Activated CD8-positive, alpha-beta memory T cell treated with anti-CD3 and anti-CD28 coated beads for 1 hour (primary cell): ENCODE measurements at places on chromosomes 2 and 18.

GRCh38 chr2:152622219-152622618, 95.0 kb downstream of the PRPF40A start:
- DNase-seq = no peak

- DNase-seq = no peak
Observed at GRCh38 chr2:73283545-73284295, 558 bp downstream of the FBXO41 start.

DNA sequence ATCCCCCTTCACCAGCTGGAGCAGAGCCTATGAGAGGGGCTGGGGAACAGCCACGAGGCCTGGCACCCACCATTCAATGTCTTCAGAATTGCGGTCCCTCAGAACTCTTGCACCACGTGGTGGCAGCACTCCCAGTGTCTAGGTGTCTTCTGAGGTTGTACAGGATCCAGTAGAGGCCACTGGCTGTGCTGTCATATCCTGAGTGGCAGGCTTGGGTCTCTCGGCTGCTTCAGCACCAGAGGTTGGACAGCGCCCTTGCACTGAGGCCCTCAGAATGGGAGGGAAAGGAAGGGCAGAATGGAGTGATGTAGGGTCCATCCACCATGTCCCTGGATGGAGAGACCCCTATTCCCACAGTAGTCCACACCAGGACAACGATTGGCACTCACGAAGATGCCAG, 112.0 kb upstream of the TEKT4 start:
- no peak for DNase-seq

DNA sequence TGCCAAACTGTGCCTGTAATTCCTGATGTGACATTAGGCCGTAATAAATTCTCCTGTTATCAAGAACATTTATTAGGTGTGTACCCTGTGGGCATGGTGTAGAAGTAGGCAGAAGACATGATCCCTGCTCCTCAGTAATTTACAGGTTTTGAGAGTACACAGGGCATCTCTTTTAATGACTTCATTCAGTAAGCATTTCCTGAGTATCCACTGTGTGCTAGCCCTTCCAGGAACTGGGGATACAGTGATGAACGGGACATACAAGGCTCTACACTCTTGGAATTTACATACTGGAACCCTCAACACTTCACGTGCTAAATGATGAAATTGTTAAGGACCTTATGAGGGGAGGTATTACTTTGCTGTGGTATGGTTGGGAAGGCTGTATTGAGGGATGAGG, 30.2 kb downstream of the DIS3L2 start:
- DNase-seq = no peak

GRCh38 chr2:64738026-64738425, 84.3 kb upstream of the SERTAD2 start:
- DNase-seq = no peak

DNA sequence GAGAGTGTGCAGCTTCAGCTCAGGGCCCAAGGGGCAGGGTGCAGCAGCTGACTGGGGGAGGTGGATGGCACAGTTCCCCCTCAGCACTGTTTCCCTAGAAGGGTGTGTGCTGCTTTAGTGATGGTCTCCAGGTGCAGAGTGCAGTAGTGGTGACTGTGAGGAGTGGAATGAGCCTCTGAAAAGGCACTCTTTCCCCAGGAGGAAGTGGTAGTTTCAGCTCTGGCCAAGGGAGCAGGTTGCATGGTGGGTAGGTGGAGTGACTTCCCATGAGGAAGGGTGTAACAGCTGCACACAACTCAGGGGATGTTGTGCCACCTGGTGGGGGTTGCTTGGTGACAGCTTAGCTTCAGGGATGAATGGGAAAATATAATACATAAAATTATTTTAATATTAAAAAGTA, 251.5 kb upstream of the NXPH2 start:
- no peak for DNase-seq

- peak; percentile 24 for DNase-seq
Observed at GRCh38 chr2:96265349-96265839, 403 bp downstream of the TMEM127 start.

DNA sequence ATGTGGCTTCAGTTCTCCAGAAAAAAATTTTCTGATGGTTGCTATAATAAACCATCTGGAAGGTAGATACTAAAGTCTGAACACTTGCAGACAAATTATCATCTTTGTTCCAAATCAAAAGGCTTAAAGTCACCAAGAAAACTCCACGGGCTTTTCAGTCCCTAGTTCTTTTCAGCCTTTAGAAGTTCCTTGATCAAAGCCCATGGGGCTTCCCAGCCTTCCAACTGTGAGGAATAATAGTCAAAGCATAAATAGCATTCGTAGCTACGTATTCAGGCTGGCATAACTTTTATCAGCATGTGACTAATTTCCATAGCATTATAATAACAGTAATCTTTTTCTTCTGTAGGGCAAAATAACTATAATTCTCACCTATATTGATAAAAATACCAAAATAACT, 13.9 kb downstream of the SCG2 start:
- DNase-seq = no peak

- no peak for DNase-seq
Observed at GRCh38 chr2:188664951-188665595, 309.1 kb upstream of the COL3A1 start.

DNA sequence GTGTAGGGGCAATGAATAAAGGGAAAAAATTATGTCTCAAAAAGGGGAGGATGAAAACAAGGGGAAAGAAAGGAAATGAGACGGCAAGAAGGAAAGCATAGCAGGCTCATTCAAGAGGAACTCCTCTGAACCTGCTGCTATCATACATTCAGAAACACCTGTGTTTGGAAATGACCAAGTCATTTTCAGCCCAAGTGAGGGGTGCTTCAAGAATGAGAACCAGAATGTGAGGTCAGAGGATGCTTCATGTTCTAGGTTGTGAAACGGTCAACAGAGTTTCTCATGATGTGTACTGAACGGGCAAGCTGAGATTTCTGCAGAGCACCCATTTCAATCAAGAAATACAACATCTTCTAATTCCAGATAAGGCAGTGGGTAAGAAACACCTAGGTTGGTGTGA, 1367.2 kb upstream of the CELF4 start:
- DNase-seq = no peak

GRCh38 chr2:206641226-206641625, 1.1 kb upstream of the FAM237A start:
- DNase-seq = no peak

- DNase-seq = no peak
Observed at GRCh38 chr2:69936906-69937305, 22.0 kb downstream of the MXD1 start.

- peak; percentile 60 for DNase-seq
Observed at GRCh38 chr2:37324536-37324785, 172 bp downstream of the PRKD3 start.

DNA sequence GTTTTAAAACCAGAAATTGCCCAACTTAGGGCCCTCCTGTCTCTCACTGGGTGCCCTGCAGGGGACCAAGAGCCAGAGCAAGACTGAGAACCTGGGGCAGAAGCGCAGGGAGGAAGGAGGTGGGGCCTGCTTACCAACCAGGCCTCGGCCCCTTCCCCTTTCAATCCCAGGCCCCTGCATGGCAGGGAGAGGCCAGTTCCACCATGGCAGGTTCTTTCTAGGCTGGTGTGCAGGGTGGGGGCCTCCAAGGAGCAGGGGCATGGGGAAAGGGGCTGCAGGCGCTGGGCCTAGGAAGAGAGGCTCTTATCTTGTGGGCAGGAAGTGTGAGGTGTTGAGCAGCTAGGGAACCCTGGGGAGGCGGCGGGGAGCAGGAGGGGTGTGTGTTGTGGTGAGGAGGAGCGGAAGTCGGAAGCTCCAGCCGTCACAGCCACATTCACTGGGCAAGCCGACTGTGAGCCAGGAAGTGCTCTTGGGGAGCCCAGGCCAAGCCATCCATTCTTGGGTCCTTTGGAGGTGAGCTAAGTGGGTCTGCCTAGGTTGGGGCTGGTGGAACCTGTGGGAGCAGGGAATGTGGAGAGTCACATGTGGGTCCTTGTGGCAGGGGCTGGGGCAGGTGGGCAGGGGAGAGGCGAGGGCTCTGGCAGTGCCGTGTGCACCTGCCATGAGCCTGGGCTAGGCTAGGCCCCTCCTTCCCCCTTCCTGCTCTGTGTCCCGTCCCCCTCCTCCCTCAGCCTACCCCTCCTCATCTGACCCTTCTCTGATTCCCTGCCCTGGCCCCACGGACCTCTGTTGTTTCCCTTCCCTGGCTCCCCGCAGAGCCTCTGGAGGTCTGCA, at the start of gene PSD4:
Gene PSD4, plus strand, starts transcription at position 430 of the 834 bp plus-strand sequence. CDS start 8,486 bp downstream, outside the sequence.
- DNase-seq = peak; percentile 73

DNA sequence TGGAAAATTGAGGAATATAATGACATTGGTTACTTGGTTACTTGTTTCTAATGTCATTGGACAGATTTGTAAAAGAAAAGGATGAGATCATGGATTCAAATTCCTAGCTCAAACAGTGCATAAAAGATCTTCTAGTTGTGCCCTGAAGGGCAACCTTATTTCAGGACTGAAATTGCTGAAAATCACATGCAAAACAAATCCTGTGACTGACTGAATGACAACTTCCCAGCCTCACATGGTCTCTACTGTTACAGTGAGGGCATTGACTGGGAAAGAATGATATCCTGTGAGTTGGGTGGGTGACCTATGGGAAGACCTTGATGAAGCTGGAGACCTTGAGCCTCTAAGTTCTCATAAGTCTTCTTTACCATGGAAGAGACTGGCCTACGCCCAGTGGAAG, 90.4 kb upstream of the HAAO start:
- DNase-seq = no peak

DNA sequence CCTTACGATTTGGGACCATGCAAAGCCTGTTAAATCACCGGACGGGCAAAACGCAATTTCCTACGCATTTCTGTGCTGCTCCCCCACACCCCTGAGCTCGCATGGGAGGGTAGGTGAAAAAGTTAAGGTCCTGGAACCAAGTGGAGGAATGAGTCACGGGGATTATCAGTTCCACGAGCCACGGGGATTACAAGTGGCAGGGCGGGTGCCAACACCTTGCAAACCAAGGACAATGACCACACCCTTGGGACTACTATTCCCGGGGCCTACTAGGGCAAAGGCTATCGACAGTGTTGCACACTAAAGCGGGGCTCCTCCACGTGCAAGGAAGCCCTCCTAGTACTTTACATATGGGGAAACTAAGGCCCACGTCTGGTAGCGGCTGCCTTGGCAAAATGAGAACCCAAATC, 447 bp downstream of the RETSAT start:
- DNase-seq = no peak

DNA sequence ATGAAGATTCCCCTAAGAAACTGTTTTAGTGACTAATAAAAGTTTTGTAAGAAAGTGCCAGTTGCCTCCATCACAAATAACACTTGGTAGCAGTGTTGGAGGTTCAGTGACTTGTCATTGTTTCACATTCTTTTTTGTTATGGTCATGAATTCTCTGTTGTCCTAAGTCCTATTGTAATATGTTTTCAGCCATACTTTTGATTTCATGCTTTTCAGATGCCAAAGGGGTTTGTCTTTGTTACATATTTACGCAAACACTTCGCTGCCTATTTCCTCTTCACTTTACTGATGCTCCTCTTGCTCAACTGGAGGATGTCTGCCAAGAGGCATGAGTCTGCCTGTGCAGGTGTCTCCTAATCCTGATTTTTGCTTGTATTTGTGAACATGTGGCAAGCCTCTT, 66.6 kb downstream of the PHLPP1 start:
- no peak for DNase-seq

GRCh38 chr2:54267577-54267976, 11.5 kb upstream of the TSPYL6 start:
- no peak for DNase-seq

- no peak for DNase-seq
Observed at GRCh38 chr2:171668183-171668582, 19.1 kb upstream of the DYNC1I2 start.

DNA sequence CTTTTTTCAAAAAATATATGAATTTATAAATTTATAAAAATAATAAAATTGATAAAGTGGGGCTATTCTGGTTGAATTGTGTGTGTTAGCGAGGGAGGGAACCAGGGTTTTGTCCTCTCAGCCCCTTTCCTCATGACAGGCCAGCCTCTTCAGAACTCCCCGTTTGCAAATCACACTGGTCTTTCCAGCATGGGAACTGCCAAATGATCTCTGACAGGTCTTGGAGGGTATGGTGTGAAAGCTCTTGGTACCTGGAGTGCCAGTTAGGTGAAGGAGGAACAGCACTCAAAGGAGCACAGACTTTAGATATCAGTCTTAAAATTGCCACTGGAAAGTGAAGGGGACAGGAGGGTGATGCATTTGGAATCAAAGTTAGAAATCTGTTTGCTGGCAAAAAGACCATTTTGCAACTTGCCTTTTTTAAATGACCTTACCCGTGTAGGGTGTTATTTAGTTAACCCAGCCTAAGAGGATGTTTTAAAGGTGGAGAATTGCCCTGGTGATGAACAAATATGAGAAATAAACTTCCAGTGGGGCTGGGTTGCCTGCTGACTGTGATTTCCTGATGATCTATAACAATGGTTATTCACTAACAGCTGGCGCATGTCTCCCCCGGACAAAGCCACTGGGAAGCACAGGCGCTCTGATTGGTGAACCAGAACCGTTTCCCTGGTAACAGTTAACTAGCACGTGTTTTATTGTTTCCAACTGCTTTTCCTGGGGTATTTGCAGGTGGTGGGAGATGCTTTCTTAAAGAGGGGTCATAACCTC, 85.3 kb upstream of the EFEMP1 start:
- DNase-seq = no peak

DNA sequence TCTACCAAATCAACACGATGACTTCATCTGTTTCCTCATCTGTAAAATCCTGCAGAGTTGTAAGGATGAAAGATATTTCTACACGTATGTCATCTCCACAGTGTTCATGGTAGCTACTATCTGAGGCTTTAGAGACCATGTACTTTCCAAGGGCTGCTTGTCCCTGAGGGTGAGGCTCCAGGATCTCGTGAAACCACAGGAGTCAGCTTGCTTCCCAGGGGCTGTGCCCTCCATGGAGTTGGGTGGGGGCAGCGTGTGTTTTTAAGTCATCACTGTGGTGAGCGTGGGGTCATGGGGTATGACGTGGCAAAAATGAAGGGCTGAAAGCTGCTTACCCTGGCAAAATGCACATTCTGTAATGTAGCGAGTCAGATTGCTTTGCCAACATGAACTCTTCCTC, 81.6 kb downstream of the ASAP2 start:
- DNase-seq = no peak

- DNase-seq = no peak
Observed at GRCh38 chr2:236121546-236121945, 46.6 kb downstream of the GBX2 start.

DNA sequence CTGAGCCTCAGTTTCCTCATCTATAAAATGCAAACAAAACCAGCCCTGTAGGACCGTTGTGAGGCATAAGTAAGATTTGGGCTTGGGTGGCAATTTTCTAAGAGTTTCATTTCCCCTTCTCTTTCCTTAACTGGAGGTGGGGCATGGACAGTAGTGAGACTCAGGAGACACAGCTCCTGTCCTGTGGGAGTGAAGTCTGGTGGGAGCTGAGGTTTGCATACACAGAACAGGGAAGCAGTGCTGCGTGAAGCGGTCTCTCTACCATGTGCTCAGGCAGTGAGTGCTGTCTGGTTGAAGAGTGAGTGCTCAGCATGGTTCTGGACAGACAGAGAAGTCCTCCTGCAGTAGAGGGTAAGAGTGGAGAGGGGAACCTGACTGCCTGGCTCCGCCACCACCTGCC, 62.3 kb upstream of the MCFD2 start:
- DNase-seq = no peak

- DNase-seq = no peak
Observed at GRCh38 chr2:29443627-29444026, 328.4 kb downstream of the CLIP4 start.
